ENCODE measurements at places on chromosomes 5 and 9.

- no peak for DNase-seq
Measured at GRCh38 chr5:84286662-84287061, 98.0 kb downstream of the EDIL3 start.

- no peak for DNase-seq
Measured at GRCh38 chr9:120394058-120394669, 185.8 kb downstream of the CDK5RAP2 start.

GRCh38 chr9:93678199-93679019 is 102.0 kb downstream of the PHF2 start:
- no peak for DNase-seq

- no peak for DNase-seq
Measured at GRCh38 chr5:67732471-67732870, 483.1 kb upstream of the PIK3R1 start.

DNA sequence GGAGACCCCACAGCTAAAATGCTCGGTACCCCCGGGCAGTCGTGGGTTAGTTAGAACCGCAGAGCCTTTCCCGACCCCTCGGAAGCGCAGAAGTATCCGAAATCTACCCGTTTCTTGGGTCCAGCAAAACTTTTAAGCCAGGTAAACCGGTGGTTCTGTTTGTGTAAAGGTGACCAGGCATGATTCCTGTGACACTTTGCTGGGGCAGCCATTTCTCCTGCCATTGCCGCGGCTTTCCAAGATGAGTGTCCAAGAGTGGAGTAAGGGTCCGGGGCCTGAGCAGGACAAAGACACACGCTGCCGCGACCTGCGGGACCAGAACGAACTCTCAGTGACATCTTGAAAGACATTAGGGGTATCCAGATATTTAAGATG is 655 bp downstream of the MARVELD2 start:
- DNase-seq: no peak

GRCh38 chr5:161095953-161096352 is 243.9 kb upstream of the ATP10B start:
- DNase-seq: no peak

DNA sequence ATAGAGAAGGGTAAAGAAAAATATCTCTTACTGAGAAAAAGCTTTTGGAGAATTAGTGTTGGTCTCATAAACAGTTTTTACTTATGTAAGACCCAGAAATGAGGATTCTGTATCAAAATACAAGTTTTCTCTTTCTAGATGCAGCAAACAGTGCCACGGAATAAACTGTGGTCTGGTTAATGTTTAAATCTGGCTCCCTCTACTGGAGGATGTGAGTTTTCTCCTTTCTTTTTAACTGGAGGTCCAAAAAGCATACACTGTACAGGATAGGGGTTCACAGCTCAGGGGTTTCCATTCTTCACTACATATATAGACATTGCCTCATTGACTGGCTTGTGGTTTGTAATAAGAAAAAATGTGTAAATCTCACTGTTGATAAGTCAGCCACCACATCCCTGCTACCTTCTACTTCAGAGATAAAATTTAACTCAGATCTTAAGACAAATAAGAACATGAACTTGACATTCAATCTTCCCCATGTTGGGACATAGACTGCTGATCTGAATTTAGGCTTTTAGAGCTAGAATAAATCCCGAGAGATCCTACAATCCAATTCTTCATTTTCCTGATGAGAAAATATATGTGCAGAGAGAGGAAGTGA is 98.9 kb downstream of the CFAP95 start:
- DNase-seq: no peak

DNA sequence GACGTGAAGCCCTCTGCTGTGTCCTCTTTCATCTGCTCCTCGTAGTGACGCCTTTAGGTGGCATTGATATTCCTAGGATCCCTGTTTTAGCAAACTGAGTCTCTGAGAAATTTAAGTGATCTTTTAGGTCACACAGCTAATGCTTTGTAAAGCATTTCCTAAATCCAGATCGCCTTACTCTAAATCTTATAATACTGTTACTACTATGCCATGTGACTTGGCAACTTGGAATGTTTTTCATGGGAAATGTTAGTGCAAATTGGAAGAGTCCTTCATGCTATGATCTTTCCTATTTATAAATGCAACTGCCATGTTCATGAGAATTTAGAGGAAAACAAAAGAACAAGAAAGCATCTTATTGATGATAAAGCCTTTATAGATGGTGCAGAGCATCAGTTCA is 212.2 kb downstream of the TRIO start:
- no peak for DNase-seq

- no peak for DNase-seq
Measured at GRCh38 chr9:108184941-108185340, 670.8 kb downstream of the ACTL7B start.

GRCh38 chr5:129856325-129856724 is 47.9 kb upstream of the CHSY3 start:
- DNase-seq: no peak

DNA sequence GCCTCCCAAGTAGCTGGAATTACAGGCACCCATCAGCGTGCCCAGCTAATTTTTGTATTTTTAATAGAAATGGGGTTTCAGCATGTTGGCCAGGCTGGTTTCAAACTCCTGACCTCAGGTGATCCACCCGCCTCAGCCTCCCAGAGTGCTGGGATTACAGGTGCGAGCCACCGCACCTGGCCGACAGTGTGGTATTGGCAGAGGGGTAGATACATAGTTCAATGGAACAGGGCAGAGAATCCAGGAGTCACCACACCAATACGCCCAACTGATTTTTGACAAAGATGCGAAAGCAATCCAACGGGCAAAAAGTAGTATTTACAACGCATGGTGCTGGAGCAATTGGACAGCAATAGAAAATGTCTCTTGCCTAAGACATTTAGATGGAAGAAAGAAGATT is 164.0 kb upstream of the PPP1R26 start:
- no peak for DNase-seq

DNA sequence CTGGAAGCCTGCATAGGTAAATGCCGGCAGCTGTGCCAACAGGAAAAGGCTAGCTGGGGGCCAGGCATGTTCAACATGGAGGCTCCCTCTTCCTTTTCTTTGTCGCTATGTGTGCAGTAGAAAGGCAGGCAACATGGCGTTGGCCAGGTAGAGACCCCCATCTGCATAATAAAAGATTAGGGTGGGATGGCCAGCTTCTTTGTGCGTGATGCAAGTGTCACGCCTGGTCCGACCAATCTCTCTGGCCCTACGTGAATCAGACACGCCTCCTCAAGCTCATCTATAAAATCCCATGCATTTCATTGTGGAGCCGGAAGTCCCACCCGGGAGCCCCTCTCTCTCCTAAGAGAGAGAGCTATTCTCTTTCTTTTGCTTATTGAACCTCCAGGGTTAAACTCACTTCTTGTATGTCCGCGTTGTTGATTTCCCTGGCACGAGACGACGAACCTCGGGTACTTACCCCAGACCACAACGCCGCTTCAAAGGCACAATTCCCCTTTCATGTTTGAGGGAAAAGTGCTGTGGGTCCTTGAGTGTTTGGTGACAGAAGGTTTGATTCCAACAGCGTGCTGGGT is 25.0 kb upstream of the C5orf47 start:
- DNase-seq: peak; percentile 80

DNA sequence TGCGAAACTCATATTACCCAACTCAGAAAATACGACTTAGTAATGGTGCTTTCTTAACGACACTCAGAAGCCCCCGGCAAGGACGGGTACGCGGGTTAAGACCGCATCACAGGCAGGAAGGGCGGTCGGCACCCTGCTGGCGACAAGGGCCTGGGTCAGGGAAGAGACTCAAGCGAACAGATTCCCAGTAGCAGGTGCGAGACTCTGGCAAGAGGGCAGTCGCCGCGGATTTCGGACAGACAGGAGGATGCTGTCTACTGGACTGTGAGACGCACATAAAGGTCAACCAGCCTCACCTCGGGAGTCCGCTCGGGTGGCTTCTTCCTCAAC is 398 bp downstream of the RAPGEF6 start:
- DNase-seq: peak; percentile 40

- peak; percentile 12 for DNase-seq
Measured at GRCh38 chr9:73079326-73079725, 72.3 kb upstream of the ANXA1 start.

DNA sequence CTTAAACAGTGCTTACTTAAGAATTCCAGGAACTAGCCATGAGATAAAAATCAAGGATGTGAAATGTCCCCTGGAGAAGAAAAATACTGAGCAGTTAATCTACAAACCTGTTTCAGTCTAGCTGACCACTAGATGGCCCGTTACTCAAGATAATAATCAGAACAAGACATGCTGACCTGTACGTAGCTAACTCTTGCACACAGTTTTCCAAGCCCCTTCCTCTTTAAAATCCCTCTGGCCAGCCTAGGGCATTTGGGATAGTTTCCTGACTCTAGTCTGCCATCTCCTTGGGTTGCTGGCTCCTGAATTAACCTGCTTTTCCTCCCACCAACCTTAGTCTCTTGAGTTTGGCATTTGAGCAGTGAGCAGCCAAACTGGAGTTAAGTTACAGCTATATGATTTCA is 59.2 kb upstream of the TRAF1 start:
- DNase-seq: no peak

DNA sequence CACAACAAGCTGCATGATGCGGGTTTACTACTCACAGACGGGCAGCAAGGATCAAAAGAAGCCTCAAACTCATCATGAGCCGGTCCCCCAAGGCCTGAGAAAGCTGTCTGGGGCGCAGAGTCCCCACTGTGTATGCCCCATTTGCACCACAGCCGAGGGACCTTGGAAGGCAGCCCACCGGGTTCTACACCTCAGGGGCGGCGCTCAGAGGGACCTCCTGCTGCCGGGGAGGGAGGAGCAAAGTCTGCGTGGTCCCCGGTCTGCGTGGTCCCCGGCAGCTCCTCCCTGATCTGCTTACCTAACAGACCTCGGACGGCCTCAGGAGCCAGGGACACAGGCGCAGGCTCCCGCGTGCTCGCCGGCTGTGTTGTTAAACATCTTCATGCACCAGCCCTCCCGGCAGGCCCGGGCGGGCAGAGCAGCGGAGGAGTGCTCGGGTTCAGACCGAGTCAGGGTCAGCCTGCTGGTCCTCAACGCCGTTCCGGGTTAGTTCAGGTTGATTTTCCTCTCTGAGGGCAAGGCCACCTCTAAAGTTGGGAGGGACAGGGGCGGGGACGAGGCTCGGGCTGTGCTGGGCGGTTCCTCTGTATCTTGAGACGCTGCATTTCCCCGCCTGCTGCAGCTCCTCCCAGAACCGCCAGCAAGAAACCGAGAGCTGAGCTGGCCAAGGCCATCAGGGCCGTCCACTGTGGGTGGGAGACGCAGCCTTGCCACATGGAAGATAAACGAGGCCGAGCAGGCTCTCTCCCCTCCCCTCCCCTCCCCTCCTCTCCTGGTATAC is 74.6 kb downstream of the MRPL36 start:
- DNase-seq: no peak

- DNase-seq: no peak
Measured at GRCh38 chr9:34686732-34687131, 4.3 kb downstream of the CCL19 start.

DNA sequence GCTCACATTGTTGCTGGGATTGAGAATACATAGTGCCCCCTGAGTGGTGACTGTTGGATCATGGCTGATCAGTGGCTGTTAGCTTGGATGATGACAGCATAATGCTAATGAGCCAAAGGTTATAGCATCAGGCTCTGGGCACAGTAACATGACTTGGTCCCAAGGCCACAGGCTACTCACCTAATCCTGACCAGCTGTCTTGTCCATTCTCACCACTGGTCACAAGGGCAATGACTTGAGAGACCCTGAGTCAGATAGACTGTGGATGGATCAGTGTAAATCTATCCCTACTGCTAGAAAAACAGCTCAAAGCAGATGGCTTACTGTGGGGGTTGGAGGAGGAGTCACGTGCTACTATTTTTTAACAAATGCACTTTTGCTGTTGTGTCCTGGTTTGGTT is 74.7 kb downstream of the AOPEP start:
- no peak for DNase-seq

GRCh38 chr5:178207183-178207916 is 3.0 kb downstream of the HNRNPAB start:
- DNase-seq: no peak

DNA sequence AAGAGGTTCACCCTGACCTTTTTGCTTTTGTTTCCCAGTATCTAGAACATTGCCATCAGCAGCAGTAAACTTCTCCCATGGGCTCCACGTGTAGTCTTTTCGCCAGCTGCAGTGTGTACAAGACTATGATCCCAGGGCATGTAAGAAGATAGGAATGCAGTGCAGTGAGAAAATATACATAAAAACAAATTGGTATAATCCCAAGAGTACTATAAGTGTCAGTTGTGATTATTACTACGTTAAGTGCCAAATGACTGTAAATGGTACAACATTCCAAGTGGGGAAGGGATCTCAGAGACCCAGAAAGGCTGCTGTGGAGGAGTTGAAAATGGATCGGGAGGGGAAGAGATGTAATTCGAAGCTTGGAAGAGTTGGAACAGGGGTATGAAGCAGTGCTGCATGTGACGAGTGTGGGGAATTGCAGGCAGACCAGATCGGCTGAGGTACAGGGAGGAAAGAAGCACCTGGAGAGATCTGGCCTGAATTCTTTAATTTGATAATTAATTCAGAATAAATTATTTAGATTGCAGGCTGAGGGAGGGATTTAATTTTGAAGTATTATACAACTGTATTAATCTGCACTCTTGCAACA is 95.1 kb downstream of the FBXL7 start:
- no peak for DNase-seq

- no peak for DNase-seq
Measured at GRCh38 chr5:167759057-167759821, 532.2 kb upstream of the WWC1 start.

- no peak for DNase-seq
Measured at GRCh38 chr9:116494815-116495634, 192.1 kb upstream of the TRIM32 start.

DNA sequence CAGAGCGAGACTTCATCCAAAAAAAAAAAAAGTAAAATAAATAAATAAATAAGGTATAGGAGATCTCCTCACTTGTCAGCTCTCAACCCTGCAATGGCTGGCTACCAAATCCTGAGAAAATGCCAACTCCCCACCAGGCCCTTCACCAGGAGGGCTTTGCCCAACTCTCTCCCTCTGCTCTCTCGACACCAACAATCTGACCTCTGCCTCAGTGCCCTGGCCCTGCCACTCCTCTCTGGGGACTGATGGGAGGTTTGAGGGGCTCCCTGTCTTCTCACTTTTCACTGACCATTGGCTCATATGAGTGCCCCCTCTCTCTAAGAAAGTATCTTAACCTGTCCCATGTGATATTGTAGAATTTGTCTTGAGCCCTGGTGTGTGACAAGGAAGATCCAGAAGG is 52.6 kb upstream of the SH3PXD2B start:
- no peak for DNase-seq

- no peak for DNase-seq
Measured at GRCh38 chr9:103296189-103296588, 301.1 kb downstream of the CYLC2 start.

- no peak for DNase-seq
Measured at GRCh38 chr9:130283539-130284248, 18.1 kb downstream of the HMCN2 start.
